ENCODE measurements at places on chromosomes 13 and 19.

GRCh38 chr13:112714376-112715174 lies 24.7 kb downstream of the ATP11A start:
- DNase-seq: no peak

GRCh38 chr19:14390548-14390947 lies 9.3 kb downstream of the ADGRE5 start:
- DNase-seq: no peak

DNA sequence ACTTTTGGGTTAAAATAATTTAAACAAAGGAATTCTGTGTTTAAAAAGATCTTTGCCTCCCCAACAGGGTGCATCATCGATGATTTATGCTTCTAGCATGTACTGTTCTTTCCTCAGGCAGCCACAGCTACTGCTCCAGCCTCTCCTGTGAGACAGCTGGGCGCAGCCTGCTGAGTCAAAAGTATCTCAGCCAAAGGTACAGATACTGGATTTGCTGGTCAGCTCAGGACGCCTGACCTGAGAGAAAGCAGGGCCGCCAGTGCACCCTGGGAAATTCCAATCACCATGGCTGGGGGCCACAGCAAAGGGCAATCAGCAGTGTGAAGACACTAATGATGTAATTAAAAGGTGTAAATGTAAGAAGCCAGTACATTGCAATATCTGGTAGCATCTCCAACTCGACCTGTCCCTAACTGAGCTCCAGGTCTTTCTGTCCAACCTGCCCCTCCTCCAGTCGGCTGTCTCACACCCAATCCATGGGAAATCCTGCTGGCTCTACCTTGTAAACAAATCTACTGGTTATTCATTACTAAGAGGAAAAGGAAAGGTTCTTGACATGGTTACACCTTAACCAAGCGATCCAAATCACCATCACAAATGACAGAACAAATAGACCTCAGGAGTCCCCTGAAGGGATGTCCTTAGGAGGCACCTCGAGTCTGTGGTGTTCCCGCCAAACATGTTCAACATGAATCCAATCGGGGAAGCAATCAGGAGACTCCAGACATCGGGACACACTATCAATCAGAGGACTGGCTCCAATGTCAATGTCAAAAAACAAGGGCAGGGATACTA lies 7.3 kb downstream of the OPA3 start:
- DNase-seq: peak; percentile 88

DNA sequence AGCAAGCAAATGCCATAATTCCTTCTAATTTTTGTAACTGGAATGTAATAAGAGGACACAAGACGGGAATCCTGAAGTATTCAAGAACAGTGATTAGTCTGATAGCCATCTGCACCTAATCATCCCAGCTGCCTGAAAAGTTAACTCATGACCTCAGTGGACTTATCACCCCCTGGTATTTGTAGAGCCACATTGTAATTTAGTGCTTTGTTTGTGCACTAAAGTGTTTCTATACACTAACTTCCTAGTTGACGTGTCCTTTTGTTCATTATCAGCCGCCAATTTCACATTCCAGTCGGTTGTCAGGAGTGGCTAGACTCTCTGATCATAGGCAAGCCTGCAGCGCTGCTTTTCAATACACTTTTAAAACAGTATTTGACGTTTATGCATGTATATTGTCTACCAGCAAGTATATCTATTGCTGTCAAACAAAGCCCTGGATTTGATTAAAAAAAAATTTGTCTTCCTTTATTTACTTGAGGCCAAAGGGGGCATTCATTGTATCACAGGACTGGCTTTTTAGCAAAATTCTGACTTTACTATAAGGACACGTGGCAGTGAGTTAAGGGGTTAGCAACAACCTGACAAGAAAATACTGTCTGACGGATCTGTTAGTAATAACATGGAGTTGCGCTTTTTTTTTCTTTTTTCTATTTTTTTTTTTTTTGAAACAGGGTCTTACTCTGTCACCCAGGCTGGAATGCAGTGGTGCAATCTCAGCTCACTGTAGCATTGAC lies 10.4 kb upstream of the SOX21 start:
- no peak for DNase-seq

- DNase-seq: no peak
Measured at GRCh38 chr13:73593199-73593765, 534.5 kb downstream of the KLF5 start.

DNA sequence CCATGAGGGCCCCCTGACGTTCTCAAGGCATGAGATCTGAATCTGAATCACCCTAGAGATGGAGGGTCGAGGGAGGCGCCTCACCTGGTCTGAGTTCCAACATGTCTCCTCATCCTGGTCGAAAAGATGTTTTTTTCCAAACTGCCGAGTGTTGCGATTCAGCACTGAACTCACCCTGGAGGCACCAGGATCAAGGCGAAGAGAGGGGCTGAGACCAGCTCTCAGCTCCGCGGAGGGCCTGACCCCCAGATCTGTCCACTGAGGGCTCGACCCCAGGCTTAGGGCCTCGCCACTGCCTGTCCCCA lies 555 bp downstream of the NR2C2AP start:
- DNase-seq: no peak

DNA sequence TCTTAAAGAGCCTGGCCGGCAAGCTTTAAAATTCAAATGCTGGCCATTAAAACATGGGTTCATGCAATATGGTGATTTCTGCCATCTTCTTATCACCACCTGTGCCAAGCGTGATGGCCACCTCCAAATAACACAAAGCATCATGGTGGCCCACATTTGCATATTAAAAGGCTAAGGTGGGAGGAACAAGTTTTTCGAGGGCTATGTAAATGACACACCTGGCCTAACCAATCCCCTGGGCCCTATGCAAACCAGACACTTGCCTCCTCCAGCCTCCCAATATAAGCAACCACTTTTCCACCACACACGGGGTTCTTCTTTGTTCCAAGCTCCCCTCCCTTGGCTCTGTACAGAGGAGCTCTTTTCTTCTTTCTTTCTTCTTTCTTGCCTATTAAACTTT lies 14.4 kb downstream of the LILRB4 start:
- DNase-seq: no peak

GRCh38 chr19:51251468-51251820 lies 564 bp downstream of the SIGLECL1 start:
- DNase-seq: no peak

DNA sequence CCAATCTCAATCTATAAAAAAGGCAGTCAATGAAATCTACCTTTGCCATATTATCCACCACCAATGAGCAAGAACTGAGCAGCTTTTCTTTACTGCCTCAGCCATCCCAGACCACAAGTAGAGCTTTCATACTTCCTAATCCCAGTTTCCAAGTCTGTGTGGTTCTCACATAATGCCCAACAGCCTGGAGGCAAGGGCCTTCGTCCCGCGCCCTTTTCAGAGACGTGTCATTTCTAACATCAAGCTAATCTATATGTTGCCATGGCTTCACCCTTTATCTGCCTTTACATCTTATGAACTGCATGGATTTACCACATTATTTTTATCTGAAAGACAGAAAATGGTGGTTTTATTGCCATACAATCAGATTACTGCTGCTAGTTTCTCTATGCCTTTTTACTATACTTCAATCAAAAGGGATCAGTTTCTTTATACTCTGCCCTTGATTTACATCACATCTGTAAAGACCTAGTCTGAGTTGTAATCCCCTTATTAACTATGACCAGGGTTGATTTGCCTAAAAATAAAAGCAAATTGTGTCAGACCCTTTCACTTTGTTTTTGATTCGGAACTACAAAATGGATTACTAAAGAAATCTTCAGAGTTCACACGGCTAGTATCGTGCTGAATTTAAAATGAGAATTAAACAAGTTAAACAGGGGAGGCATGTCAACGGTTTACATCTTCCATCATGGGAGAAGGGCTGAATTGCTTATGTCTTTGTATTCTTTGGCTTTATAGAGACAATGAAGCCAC lies 5.9 kb downstream of the EFNB2 start:
- no peak for DNase-seq

GRCh38 chr13:40410315-40410714 lies 256.1 kb downstream of the FOXO1 start:
- no peak for DNase-seq

DNA sequence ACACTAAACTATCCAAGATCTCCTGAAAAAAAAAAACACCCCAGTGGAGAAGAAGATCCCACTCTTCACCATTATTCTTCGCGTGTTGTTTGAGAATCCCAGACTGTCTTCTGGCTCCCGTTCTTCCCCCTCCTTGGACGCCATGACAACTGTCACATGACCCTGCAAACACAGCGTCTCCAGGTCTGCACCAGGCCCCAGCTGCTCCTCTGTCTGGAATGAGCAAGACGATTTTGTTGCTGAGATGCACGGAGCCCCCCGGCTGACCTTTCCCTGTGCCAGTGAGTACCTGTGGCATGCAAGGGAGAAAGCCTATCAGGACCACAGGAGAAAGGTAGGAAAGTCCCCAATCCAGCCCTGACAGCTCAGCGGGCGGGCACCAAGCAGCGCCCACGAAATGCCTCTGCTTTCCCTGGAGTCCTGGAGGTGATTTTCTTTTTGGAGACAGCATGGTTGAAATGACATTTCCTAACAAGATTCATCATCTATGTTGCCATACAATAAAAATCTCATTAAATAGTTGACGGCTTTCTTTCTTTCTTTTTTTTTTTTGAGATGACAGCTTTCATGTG lies at the start of gene CFAP97D2:
Gene CFAP97D2, plus strand, starts transcription at position 171 of the 572 bp plus-strand sequence. Its CDS starts 74 bp downstream, at position 245.
- no peak for DNase-seq

- no peak for DNase-seq
Measured at GRCh38 chr13:43379738-43380137, 356.4 kb downstream of the DNAJC15 start.

DNA sequence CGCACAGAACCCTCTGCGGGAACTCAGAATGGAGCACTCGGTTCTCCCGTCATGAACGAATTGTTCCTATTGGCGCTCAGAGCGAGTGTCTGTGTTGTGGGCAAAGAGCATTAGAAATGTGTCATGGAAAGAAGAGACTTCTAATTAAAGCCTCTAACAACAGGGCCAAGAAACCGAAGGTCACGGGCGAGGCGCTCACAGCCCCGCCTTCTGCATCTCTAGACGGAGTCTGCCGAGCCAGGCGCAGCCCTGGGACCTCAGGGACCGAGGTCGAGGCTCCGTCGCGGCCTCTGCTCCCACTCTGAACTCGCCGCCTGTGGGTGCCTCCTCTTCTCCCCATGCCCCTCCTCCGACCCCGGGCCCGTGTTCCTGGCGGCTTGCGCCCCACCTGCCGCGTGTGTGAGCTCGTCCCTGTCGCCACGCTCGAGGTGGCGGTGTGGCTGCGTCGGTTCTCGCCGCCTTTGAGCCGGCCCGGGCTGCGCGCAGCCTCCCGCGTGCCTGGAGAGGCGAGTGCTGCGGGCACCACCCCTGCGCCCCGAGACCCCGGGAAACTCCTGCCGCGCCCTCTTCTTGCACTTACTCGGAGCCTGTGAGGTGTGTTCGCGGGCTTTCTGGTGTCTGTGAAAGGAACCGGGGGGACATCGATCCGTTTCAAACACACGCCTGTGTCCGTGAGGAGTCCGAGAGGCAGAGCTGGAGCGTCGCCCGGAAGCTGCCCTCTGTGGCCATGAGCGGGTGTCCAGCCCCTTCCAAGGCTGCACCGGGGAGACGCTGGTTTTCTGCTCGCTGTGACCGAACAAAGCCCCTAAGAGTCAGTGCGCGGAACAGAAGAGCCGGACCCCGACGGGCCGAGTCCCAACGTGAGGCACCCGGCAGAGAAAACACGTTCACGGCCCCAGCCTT lies 45.4 kb upstream of the SPACA7 start:
- DNase-seq: no peak

DNA sequence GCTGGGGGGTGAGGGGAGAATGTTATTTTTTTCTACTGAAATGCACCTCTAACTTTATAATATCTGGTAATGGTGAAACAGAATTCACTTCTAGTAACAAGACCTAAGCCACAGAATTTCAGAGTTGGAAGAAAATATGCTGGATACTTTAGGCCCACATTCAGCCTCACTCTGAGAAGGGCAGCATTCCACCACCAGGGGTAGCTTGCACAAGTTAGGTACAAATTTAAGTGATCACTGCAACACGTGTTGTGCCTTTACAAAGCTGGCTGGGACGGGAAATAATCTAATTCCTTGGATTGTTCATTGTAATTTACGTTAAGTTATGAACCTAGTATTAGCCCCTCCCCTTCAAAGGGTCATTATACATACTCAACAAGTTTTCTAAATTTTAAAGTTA lies 192.3 kb downstream of the RGCC start:
- peak; percentile 7 for DNase-seq

DNA sequence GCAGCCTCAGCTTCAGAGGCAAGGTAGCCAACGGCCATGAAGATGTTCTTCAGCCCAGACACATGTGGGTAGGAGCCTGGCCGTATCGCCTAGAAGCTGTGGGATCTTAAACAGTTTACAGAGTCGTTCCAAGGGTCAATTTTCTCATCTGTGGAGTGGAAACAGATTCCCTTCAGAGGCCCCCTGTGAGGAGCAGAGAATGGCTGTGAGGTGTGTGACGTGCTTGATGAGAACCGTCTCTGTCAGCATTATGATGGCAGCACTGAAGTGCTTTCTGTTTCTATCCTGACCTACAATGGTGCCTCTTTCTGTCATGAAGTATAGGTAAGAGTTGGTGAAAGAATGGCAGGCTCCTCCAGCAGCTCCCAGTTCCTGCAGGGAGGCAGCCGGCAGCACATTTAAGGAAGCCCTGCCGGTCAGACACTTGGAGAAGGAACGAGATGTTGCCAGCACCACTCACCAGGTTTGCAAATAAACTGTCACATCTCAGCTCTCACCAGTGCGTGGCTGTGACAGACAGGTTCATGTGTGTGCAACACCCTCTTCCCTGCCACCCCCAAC lies 277.3 kb downstream of the FOXO1 start:
- no peak for DNase-seq

DNA sequence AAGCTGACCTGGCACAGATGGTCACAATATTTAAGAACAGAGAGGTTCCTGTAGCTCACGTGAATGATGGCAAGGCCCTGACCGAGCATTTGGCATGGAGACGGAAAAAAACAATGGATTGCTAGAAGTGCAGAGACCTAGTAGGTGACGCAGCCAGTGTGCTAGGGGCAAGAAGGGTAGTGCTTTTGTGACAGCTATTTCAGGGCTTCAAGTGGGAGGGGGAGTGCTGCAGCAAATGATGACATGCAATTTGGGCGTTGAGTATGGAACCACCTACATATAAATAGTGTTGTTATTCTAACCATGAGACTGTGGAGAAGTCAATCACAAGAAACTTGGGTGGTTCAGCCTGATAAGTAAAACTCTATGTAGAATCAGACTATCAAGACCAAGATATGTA lies 65.7 kb upstream of the IL17D start:
- DNase-seq: no peak

DNA sequence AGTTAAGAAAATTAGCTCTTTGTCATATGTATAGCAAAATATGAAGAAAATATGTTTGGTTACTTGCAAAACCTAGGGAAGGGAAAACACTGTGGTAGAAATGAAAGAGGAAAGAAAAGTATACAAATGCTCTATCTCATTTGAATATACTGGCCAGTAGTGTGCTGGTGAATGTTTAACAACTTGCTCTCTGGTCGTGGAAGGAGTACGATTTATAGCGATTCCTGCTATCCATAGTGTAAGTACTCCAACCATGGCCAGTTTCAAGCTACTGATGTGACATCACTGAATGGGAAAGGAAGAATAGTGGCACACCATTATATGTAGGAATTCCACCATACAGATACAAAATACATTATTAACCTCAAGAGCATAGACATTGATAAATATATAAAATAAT lies 9.3 kb downstream of the BORA start:
- DNase-seq: no peak
